ENCODE measurements at places on chromosomes 11 and 22.

GRCh38 chr11:64544616-64545296, 46.3 kb upstream of the SLC22A12 start:
- no peak for DNase-seq

GRCh38 chr11:120254788-120255518, 15.0 kb downstream of the POU2F3 start:
- DNase-seq: peak; percentile 100

GRCh38 chr11:69359735-69360480, 66.0 kb downstream of the MYEOV start:
- DNase-seq: no peak

DNA sequence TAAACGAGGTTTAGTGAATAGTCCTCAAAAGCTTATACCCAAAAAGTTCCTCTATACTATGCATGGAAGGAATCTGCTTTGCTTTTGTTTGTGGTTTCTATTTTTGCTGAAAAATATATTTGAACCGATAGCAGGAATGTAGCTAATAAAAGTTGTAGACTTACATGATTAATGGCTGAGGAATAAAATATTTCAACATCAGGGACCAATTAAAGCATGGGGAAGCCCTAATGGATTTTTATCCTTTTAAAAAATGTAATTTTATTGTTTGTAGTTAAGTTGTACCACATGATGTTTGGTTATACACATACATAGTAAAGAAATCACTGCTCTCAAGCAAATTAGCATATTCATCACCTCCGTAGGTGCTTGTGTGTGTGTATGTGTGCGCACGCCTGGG, 295.3 kb upstream of the CNTN5 start:
- no peak for DNase-seq

DNA sequence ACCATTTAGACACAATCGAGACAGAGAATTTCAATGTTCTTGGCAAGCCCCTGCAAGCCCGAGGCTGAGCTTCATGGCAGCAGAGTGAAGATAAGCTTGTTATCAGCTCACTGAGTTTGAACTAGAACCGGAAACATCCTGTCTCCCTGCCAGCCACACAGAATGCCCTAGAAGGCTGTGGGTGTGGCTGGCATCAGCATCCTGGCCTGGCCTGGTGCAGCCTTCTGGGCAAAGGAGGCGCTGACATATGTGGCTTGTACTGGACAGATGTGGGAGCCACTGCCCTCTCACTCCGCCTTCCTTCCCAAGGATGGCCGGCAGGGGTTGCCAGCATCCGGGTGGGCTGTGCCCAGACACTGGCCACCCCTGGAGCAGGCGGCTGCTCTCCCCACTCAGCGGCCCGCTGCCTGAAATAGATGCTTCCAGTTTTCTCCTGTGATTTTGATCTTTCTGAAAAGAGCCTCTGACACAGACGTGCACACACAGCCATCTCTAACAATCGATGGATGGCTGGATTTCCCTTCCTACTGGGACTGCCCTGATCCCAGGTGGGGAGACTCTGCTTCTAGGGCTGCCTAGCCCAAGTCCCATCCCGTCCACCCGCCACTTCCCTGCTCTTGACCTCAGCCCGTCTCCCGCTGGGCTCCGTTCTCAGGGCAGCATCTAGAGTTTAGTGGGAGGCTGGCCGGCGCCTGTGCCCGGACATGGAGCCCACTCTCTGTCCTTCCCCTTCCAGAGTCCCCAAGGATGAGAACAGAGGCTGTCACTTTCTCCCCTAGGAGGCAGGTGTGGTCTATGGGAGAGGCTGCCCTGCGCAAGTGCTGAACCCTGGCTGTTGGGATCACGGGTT, 149.7 kb downstream of the CTTN start:
- DNase-seq: peak; percentile 70

GRCh38 chr22:46149512-46150033, 753 bp upstream of the PPARA start:
- peak; percentile 39 for DNase-seq

DNA sequence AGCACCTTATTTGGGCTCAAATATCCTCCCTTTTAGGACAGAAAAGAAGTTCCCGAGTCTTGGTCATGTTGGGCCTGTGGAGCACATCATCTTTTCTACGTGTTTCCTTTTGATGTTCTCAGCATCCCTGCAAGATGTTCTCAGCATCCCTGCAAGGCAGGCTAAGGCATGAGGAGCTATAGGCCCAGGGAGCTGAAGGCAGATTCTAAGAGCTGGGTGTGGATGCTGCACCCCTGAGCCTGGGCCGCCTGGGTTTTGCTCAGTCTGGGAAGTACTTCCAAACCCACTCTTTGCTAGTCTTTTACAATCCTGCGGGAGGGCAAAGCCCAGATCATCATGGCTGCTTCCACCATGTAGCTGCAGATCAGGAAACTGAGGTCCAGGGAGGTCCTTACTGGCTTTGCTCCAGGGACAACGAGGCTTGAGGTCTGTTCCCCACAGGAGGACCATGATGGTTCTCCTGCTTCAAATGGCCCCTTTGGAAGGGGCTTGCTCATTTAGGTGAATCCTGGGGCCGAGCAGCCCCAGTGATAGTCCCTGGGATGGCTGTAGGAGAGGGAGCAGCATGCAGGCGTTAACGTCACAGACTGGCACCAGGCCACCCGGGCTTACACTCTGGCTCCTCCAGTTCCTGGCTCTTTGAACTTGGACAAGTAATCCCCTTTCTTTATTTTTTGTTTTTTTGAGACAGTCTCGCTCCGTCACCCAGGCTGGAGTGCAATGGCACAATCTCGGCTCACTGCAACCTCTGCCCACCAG, 10.6 kb downstream of the LRRC75B start:
- no peak for DNase-seq

- no peak for DNase-seq
These were observed 64.7 kb upstream of the LIN7C start for GRCh38 chr11:27571154-27571810.

DNA sequence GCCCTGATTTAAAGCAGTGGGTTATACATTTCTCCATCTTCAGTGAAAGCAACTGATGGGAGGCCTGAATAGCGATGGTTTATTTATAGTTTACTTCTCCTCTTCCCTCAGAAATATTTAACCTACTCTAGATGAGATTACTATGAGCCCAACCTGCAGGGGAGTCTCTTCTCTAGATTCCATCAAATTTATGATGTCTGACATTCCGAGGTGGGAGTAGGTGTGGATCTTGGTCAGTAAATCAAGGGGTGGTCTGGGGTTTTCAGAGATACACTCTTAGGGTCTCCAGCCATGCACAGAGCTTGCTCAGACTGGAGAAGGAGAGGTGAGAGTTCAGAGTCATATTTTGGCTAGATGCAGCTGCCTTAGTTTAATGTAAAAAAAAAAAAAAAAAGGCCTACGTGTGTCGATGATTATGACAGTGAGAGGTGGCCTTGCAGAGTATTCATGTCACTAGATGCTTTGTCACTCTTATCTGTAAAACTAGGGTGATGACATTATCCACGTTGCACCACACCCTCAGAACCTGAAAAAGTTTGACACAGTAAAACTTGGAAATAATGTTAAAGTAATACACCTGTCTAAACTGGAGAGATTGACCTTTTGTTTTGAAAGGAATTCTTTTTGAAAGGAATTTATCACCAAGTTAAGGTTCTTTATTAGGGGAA, 81.2 kb downstream of the EXT2 start:
- DNase-seq: no peak

GRCh38 chr11:101434026-101434643, 149.7 kb downstream of the TRPC6 start:
- no peak for DNase-seq

- no peak for DNase-seq
These were observed 23.9 kb upstream of the CRTAM start for GRCh38 chr11:122814401-122814800.

- DNase-seq: no peak
These were observed 214.0 kb upstream of the B3GAT1 start for GRCh38 chr11:134626032-134626431.

- no peak for DNase-seq
These were observed 29.5 kb downstream of the SLC22A12 start for GRCh38 chr11:64620381-64620971.

GRCh38 chr11:30830681-30831080, 244.5 kb upstream of the MPPED2 start:
- DNase-seq: no peak

DNA sequence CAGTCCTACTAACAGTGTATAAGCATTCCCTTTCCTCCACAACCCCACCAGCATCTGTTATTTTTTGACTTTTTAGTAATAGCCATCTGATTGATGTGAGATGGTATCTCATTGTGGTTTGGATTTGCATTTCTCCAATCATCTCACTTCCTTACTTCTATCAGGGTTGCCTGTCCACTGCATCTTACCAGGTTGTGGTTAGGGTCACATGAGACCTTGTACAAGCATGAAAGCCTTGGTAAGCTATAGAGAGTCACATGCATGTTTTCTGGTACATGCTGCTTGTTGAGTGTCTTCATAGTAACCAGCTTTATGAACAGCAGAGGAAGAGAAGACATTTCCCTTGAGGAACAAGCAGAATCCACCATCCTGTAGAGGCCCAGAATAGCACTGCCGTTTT, 102.9 kb upstream of the PAX6 start:
- peak; percentile 6 for DNase-seq

GRCh38 chr11:76026281-76026680, 180.0 kb downstream of the WNT11 start:
- DNase-seq: no peak

- DNase-seq: peak; percentile 75
These were observed 70.7 kb downstream of the DGCR2 start for GRCh38 chr22:19051381-19052072.

DNA sequence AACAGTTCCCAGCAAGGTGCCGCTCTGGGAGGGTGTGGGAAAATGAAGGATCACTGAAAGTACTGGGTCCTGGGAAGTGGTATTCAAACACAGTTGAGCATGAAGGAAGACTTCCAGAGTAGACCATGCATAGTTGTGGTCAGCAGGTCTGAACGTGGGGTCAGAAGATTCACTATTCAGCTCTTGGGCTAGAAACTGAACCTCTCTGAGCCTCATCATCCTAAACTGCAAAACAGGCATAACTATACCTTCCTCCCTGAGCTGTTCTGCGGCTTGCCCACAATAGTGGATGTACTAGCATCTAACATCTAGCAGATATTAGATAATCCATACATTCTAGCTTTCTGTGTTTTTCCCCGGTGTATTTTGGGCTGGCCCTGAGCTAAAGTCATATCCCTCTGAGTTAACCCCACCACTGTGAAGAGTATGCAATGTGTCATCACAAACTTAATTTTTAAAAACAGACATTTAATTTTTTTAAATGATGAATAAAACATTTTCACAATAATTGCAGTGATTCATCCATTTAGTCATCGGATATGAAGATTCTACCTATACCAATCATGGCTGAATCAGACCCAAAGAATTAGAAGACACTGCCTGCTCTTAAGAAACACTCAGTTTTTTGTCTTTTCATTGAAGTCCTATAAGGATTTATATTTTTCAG, 179.1 kb downstream of the BLID start:
- DNase-seq: no peak

GRCh38 chr11:1830322-1831223, 4.2 kb upstream of the SYT8 start:
- peak; percentile 60 for DNase-seq

DNA sequence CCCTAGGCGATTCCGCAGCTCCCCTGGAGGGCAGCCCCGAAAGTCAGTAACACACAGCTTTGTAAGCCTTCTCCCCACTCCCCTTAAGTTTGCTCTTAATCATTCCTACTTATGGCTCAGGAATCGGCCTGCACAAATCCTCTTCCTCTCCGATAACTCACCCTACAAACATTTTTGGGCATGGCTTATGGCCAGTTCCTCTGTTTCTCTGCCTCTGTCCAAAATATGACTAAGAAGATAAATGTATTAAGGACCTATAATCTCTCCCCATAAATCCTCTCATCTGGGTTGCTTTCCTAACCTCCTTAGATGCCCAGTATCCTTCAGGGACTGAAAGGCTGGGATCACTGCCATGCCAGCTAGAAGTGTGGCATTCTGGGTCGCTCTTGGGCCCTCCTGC, 41.0 kb downstream of the PAMR1 start:
- DNase-seq: no peak

- no peak for DNase-seq
These were observed 26.8 kb downstream of the POU2AF1 start for GRCh38 chr11:111352231-111352746.

DNA sequence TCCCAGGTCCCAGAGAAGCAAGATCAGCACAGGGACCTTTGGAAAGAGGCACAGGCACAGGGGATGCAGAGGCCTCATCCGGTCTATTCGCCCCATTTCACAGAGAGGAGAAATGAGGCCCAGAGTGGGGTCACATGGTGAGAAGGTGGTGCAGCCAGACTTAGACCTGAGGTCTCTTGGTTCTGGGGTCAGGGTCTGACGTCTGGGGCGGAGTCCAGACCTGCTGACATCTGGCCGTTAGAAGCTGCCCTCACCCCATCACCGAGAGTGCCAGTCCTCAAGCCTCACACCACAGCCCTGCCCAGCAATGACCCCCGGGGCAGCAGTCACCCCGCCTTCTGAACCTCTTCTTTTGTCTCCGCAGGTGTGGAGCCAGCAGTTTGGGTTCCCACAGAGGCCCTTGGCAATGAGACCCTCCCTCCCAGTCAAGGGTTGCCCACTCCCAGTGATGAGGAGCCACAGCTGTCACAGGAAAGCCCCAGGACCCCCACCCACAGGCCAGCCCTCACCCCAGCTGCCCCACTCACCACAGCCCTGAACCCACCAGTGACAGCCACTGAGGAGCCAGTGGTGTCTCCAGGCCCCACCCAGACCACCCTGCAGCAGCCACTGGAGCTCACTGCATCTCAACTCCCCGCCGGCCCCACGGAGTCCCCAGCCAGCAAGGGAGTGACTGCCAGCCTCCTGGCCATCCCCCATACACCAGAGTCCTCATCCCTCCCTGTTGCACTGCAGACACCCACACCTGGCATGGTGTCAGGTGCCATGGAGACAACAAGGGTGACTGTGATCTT, 62.4 kb downstream of the OTOG start:
- DNase-seq: no peak

DNA sequence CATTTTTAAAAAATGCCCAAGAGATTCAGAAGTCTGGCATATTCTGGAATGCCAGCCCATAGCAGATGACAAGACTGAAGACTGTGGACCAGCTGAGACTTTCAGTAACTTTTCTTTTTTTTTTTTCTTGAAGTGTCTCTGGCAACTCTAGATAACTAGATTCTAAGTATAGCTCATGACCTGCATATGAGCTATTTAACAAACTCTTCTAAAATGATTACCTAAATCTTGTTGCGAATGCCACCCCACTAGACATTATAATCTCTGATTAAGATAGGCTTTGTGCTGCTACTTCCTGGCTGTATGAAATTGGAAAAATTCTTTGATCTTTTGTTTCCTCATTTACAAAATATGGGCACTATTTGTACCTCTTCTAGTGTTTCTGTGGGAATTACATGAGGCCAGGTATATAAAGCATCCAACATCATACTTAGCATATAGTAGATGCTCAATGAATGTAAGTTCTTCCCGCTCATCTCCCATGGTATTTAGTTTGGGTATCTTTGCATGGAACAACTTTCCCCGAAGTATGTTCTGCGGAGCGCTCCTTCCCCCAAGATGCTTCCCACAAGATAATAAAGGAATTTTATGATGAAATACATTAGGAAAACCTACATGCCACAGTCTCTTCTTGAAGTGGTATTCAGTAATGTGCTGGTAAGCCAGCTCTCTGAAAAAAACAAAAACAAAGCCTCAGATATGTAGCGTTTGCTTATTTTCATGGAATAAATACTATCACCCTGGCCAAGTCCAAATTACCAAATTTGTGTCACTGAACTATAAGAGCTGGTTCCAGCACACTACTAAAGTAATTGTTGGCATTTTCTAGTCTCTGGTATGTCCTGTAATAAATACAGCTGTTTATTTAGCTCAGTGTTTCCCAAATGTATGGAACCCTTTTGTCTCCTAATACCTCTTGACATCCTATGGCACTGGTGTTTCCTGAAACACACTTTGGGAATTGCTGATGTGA, 86.8 kb upstream of the TIMP3 start:
- no peak for DNase-seq

GRCh38 chr22:19912271-19912999, 29.1 kb upstream of the COMT start:
- no peak for DNase-seq

All from NCI-H526 treated with DMSO at 0.1 percent for 48 hours (cell line).